ENCODE measurements at places on chromosomes 2 and 18.

DNA sequence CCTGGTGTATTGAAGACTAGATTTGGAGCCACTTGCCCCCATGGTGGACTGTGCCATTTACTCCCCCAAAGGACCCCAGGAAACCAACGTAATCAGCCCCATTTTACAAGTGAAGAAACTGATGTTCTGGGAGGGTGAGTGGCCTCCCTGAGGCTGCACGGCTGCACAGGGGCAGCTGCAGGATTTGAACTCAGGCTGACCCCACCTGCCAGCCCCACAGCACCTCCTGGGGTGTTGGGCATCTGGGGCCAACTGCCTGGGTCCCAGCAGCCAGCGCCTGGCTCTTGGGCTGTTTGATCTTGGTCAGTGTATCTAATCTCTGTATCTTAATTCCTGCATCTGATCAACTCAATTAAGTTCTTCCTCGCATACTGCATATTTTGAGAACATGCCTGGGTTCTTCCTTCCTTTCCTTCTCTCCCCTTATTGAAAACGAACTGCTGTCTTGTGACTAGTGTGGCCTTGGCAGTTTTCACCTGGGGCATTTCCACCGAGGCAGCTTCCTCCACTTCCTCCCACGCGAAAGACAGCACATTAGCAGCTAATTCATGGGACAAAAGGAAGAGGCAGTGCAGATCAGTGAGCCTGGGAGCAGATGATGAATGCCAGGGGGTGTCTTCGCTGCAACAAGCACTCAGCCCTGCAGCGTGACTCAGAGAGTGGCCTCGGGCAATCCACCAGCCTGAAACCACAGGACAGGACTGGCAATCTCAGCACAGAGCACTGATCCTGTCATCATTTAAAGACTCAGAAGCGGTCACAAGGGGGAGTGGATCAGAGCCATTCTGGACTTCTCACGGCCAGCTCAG lies 184.1 kb upstream of the RAB12 start:
- DNase-seq: peak; percentile 63

DNA sequence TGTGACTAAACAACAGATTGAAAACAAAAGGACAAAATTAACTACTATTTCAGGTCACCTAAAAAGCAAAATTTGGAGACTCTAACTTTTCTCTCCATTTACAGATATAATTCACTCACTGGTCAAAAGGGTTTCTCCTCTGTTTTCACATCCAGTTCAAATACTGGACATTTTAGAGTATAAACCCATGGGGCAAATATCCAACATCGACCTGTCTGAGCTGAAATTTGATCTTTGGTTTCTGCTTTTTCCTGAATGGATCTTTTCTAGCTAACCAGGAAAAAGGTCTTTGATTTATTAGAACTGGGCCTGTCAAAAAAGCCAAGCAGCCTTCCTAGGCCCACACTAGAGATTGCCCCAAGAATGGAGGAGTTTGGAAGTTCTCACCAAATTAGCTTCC lies 69.3 kb upstream of the SATB2 start:
- no peak for DNase-seq

- DNase-seq: no peak
Observed at GRCh38 chr18:38032516-38032915, 466.9 kb upstream of the CELF4 start.

DNA sequence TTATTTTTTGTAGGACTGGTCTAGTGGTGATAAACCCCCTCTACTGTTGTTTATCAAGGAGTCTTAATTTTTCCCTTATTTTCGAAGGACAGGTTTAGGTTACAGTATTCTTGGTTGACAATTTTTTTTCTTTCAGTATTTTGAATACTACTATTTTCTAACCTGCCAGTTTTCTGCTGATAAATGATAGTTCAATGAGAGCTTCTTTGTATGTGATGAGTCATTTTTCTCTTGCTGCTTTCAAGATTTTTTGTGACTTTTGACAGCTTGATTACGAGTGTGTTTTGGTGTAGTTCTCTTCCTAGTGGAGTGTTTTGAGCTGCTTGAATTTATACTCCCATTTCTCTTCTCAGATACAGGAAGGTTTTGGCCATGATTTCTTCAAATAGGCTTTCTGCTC lies 77.5 kb downstream of the ACSL3 start:
- no peak for DNase-seq

- DNase-seq: no peak
Observed at GRCh38 chr2:212931271-212931670, 220.1 kb downstream of the IKZF2 start.

DNA sequence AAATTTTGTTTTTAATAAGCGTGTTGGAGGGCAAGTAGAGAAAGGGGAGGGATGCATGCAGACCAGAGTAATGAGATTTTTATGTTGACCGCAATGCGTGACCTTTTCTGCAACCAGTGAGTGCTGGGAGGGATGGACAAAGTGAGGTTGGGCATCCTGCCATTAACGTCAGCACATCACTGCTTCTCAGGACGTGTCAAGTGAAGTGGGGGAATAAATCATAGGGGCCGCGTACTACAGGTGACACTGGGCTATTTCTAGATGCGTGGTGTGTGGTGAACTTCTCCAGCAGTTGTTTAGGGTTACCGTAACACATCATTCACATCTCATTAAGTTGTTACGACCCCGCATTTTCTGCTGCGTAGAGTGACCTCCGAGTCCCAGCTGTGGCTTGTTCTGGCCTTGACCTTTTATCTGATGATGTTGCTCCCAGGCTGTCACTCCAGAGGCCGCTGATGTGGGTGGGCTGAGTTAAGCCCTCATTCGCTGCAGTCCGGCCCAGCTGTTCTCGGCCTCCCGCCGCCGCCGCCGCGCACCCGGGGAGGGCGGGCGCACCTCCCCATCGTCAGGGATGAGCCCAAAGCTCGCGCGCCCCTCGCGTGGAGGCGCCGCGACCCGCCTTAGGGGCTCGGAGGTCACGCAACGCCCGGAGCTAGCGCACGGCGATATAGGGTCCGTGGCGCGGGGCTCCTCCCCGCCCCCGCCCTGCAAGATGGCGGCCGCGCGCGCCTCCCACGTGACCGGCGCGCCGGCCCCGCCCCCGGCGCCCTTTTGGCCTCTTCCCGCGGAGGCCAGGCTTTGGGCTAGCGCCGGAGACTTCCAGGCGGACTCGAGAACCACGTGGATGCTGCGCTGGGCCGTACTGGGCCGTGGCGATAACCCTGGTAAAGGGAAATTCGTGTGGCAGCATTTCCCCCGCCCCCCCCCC lies 3.5 kb downstream of the ZCCHC2 start:
- peak; percentile 59 for DNase-seq

- DNase-seq: peak; percentile 42
Observed at GRCh38 chr2:57549642-57550102, 496.9 kb upstream of the VRK2 start.

DNA sequence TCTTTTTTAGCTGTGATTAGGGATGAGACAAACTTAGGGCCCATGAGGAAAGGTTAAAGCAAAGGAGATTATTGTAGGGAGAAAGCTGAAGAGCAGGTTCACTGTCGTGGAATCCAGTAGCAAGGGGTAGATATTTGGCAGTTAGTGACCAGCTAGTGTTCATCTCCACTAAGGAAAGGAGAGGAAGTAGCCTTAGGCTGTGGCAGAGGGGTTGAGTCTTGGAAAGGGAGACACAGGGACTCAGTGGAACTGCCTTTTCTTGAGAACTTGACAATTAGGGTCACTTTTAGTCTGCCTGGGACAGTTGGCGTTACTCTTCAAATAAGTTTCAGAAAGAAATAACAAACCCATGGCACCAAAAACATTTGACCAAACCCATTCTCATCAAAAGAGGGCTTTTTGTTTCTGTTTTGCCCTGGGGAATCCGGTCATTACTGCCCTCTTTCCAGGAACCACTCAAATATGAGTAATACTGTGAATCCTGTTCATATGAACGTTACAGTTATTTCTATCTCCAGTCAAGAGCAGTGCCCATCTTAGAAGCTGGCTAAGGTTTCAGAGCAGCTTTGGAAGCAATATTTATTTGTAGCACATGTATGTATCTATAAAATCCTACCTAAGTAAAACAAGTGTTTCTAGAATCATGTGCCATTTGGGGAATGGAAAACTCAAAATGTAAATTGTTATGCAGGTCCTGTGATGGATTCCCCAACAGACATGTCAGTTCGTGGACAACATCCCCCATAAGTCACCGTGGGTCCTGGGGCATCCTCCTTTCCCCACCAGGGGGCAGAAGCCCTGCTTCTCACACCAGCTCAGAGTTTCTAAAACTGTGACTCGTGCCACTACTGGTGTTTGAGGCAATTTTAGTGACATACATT lies 77.3 kb upstream of the PHLPP1 start:
- peak; percentile 79 for DNase-seq
